ENCODE measurements at places on chromosomes 1 and 21.

GRCh38 chr1:5845376-5845775, 146.8 kb downstream of the NPHP4 start:
- peak; percentile 29 for DNase-seq

DNA sequence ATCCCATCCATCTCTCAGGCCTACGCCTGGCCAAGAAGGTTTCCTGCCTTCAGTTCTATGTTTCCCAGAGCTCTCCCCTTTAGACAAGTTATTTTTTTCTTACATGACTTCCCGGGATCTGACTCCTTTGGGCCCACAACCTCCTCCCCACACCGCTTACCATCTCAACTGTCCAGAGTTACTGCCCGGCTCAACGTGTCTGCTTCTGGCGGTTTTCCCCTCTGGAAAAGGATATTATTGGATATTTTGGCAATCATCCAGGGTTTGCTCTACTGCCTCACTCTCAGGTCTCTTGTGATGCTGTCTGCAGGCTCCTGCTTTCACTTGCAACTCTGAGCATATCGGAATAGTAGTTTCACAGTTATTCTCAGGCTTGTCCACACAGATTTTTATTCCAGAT, 318.2 kb upstream of the CAMK1G start:
- DNase-seq: no peak

GRCh38 chr1:154478639-154479038, 23.4 kb upstream of the TDRD10 start:
- peak; percentile 10 for DNase-seq

DNA sequence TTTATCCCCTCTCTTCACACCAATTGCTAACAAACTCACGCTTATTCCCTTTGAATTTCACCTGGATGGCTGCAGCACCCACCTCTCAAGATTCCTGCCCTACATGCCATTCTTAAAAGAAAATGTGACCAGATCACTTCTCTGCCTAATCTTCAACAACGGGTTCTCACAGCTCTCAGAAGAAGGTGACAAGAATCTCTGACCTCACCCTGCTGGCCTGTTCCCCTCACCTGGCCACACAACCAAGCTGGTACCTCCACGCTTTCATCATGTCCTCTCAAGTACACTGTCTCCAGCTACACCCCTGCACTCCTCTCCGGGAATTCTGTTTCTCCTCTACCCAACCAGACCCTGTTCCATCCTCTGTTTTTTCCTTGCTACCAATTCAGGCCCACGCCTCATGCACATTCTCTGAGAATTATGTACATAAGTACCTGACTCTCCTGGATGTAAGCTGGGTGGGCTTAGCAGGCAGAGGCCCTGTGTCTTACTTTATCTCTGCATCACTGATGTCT, 5.9 kb upstream of the LSS start:
- no peak for DNase-seq

GRCh38 chr1:220767312-220768125, 19.2 kb upstream of the MTARC1 start:
- DNase-seq: peak; percentile 13

GRCh38 chr1:86461482-86461881, 7.2 kb upstream of the CLCA1 start:
- DNase-seq: no peak

GRCh38 chr1:2978691-2979190, 42.5 kb upstream of the ACTRT2 start:
- no peak for DNase-seq

GRCh38 chr1:154349121-154349520, 23.8 kb downstream of the ATP8B2 start:
- no peak for DNase-seq

DNA sequence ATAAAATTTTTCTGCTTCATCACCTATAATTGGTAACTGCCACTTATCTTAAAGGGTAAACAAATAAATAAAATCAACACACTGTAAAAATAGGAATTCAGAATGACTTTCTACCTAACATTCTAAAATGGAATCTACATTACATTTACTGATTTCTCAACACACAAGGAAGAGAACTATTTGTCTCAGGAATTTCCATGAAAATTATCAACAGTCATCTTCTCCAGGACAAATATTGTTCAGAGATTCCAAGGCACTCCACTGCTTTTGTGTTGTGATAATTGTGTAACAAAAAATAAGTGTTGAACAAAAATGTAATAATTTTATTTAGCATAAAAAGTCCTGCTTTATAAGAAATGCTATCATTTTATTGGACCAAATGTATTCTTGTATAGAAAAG, 7.3 kb downstream of the ODF2L start:
- DNase-seq: no peak

DNA sequence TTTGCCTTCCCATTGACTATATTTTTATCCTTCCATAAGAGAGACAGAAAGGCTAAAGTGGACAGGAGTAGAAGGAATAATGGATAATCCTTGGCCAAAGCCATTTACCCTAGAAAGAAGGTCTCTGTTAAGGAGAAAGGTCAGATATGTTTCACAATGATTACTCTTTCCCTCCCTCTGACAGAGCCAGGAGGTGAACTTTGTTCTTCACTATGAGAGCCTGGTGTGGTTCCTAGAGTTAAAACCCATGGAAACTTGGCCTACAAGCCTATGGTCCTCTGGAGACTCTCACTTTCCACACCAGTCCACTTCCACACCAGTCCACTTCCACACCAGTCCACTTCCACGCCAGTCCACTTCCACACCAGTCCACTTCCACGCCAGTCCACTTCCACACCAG, 479.9 kb upstream of the ZP4 start:
- DNase-seq: no peak

- peak; percentile 43 for DNase-seq
These were observed 55.2 kb downstream of the NGF start for GRCh38 chr1:115282807-115283208.

- DNase-seq: peak; percentile 65
These were observed 205.5 kb downstream of the GPATCH2 start for GRCh38 chr1:217425422-217425821.

DNA sequence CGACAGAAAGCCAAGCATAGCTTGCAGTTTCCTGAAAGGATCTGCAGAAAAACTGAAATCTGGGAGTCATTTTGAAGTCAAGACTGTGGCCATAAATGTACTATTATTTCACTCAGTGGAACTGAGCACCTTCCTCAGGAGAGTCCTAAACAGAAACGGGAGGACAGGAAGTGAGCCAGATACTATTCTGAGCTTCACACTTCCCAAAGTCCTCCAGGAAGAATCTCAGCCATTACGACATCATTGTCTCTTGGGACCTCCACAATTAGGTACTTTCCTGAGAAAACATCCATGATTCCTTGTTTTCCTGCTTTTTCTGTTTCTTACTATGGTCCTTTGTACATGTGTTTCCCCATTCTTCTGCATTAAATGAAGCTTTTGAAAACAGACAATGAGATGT, 299.2 kb upstream of the USP25 start:
- peak; percentile 81 for DNase-seq

DNA sequence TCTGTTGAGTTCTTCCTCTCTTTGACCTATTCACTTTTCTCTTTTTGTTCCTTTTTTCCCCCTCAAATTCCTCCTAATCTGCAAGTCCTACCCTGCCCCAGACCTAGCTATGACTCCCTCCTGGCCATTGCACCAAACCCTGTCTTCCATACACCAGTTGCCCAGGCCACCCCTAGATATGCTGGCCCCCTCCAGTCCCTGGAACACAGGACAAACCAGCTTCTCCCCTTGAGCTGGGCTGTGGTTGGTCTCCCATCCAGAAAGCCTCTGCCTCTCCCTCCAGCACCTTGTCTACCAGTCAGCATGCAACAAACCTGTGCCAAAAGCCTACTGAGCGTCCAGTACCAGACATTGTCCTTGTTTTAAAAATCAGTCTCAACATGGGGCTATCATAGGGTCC, 59.4 kb downstream of the ELK4 start:
- no peak for DNase-seq

- peak; percentile 37 for DNase-seq
These were observed 49.5 kb upstream of the RAB4A start for GRCh38 chr1:229221106-229222019.

DNA sequence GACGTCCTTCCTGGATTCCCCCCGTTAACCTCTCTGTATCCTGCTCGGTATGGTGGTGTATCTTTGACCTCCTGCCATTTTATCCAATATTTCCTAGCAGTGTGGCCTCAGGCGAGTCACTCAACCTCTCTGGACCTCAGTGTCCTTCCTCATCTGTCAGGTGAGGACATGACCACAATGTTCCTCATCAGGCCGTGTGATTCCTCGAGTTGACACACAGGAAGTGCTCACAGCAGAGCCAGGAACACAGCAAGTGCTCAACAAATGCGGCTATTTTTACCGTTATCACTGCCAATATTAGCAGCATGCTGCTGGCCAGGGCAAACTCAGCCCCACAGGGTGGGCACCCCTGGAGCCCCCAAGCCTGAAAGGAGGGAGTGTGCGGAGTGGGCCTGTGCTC, 450.2 kb downstream of the KIF26B start:
- peak; percentile 72 for DNase-seq

DNA sequence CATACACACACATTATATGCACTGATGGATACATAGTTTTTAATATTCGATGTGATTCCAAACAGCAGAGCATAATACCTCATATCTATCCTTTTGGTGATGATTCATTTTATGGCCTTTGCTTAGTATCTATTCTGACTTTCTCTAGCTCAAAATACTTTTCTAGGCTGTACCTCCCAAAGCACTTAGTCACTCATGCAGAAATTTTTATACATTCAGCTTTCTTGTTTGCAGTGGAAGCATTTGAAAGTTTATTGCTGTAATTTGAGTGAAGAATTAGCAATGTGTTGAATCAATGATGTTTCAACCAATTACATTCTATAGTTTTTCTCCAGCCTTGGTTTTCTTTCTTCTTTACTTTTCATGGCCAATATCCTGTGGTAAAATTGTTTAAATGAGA, 66.7 kb downstream of the LBR start:
- no peak for DNase-seq

- DNase-seq: peak; percentile 79
These were observed 338.5 kb downstream of the KCTD3 start for GRCh38 chr1:215905493-215906115.

GRCh38 chr1:19000065-19000464, 43.6 kb upstream of the IFFO2 start:
- DNase-seq: no peak

- peak; percentile 31 for DNase-seq
These were observed 960 bp downstream of the RCAN1 start for GRCh38 chr21:34613679-34614627.

GRCh38 chr1:228270032-228270431, 62.2 kb downstream of the OBSCN start:
- peak; percentile 61 for DNase-seq

GRCh38 chr1:103254691-103255090, 146.4 kb upstream of the COL11A1 start:
- DNase-seq: no peak

GRCh38 chr1:166489670-166490436, 323.1 kb upstream of the FAM78B start:
- peak; percentile 58 for DNase-seq

DNA sequence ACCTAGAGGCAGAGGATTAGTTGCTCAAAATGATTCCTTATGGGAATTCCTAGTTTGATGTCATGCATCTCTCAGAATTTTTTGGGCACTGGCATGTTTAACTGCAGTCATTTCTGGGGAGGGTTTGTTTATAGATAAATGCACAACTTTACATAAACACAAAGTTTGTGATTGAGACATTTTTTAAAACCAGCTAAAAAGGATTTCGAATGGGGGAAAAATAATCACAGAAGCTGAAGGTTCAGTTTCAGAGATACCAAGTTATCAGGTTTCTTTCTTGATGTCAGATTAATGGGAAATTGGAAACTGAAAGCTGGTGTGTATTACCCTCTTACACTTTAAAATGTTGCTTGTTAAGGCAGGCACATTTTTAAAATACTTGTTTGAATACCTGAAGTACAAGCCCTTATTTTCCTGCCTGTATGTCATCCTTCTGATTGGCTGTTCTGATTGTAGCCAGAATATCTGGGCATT, 72.1 kb downstream of the DISP1 start:
- DNase-seq: no peak

GRCh38 chr1:41812051-41812450, 106.7 kb downstream of the HIVEP3 start:
- DNase-seq: peak; percentile 80

DNA sequence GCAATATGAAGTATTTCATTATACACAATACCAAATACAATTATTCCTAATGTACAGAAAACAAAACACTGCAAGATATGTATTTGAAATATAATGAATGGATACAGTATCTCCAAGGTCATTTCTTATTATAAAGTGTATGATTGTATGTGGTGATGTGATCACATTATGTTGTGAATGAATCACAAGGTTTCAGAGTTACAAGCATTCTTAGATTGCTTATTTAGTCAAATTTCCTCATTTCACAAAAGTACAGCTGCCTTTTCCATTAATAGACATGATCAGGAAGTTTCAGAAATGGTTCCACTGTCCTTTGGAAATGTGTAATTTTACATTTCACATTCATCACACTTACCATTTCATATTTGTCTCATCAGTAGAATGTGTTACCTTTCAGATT, 28.3 kb upstream of the NEK7 start:
- peak; percentile 17 for DNase-seq

- no peak for DNase-seq
These were observed 113.0 kb upstream of the ERG start for GRCh38 chr21:38611277-38611676.

DNA sequence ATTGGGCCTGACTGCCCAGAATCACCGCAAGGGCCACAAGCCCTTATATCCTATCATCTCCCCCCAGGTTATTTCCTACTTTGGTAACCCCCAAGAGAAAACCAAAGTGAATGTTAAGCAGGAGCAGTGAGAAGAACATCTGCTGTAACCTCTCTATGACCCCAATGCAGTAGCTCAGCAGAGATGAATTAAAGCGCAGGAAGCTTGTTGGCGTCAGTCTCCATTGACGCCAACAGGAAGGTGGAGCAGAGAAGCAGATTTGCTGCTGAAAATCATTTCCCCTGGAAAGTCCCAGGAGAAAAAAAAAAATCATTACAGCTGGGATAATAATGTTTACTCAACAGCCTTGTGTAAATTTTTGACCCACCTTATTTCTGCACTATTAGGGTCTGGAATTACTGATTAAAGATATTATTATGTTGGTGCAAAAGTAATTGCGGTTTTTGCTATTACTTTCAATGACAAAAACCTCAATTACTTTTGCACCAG, 33.2 kb upstream of the FAM163A start:
- peak; percentile 77 for DNase-seq

DNA sequence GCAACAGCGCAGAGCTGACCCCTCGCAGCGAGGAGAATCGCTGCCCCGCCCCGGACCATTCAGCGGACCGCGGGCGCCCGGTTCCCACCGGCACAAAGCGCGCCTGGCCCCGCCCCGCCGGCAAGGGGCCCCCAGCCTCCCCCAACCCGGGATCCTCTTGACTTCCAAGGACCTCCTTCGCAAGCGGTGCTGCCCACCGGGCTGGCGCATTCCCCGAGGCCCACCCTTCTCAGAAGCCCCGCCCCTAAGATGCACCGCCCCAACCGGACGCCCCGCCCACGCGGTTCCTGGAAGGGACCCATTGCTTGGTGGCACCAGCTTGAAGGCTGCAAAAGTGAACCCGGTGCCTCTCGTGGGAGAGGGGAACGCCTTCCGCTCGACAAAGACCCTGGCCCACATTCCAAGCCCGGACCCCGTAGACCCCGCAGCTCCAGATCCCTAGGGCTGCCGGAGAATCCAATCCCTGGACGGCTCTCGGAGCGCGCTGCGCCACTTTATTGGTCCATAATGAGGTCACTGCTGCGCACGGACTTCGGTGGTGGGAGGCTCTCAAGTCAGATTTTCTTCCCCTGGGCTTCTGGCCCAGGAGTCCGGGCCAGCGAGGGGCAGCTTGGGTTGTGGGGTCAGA, 2.0 kb downstream of the HES3 start:
- DNase-seq: no peak

GRCh38 chr1:6440198-6441126, 15.9 kb downstream of the ESPN start:
- peak; percentile 33 for DNase-seq
